ENCODE measurements at places on chromosomes 12 and 14. TPM values are rescaled to one million over a fixed set of nuclear protein-coding genes. Genes with fewer than 3 reads are reported as not detected.

The PPP1R13B gene
- total RNA-seq = 8.6 TPM

- peak; percentile 85 for DNase-seq
These were observed 40.0 kb upstream of the PNMA1 start for GRCh38 chr14:73753887-73754795.

DNA sequence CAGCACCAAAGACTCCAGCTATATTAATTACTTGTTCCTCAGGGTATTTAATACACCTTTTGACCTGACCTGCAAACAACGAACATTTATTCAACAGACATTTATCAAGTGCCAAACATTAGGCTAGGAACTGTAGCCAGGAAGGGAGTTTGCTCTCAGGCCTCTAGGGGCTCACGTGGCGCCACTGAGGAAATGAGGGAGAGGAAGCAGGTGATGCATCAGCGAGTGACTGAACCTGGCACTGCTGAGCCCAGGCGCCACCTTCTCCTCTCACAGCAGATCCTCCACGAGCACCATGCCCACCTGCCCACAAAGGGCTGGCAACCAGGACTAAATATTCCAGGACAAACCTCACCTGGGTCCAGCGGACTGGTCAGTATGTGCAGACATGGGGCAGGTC, 50.2 kb downstream of the SETD3 start:
- DNase-seq = no peak

DNA sequence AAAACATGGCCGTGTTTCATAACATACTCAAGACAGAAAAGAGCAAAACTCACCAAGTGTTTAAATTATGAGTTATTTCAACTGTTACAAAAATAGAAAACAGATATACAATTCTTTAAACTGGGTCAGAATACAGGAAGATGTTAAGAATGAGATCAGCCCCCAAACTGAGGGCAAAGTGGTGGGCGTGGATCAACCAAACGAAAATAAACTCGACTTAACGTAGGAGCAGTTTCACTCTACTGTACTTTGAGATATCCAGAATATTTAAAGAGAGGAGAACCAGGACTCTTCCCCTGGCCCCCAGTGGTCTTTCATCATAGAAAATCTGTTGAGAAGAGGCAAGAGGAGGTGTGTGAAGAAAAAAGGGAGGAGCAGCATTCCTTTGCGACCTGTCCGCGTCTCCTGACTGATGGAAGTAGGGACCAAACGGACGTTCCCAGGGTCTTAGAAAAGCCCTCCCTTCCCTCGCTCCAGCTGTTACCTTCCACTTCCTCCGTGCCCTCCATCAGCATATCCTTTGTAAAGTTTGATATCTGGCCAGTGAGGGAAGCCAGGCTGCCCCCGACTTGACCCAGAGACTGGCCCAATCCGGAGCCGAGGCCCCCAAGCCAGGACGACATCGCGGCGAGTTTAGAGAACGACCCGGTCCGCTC, 668 bp downstream of the TRIP11 start:
- DNase-seq = no peak

- no peak for DNase-seq
These were observed 22.1 kb downstream of the PRKAB1 start for GRCh38 chr12:119689935-119690500.

DNA sequence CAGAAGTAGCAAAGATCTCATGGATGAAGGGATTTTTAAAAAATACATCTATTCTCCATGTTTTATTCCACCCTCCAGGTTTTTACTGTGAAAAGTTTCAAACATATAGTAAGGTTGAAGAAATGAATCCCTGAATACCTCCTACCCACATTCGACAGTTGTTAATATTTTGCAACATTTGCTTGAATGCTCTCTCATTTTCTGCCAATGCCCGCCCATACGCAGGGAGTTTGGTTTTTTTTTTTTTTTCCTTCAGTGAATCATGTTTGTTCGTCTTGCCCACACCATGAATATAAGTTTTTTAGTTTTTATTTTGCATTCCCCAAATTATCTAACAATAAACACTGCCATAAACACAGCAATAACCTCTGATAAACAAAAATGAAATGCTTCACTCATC, 82.9 kb downstream of the MAP1LC3B2 start:
- DNase-seq = no peak

DNA sequence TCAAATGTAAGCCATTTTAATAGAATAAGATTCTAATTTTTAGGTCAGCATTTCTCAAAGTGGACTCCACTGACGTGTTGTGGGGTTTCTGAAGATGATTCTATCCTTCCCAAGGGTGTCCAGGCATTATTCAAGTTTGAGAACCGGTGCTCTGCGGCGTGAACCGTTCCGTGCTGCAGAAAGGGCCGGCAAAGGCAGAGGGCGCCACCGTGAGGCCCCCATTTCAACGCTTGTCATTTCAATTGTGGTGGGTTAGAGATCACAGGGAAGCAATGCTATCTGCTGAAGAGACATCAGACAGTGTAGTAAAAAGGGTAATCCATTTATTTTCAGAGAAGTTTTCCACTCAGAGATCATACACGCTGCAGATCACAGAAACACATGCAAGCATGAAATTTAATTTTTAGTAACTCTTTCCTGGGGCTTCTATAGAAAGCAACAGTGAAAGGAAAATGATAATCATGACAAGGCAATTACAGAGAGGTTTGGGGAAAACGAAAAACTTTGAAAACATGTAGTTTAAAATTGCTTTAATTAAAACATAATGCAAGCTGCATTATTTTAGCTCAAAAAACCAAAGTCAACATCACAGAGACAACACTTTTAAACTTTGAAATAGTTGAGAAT, 201.7 kb downstream of the EXOC5 start:
- DNase-seq = peak; percentile 74

- no peak for DNase-seq
These were observed 316.0 kb downstream of the RAD51B start for GRCh38 chr14:68135566-68135965.

The SAMD15 gene
- 0.28 TPM for total RNA-seq

DNA sequence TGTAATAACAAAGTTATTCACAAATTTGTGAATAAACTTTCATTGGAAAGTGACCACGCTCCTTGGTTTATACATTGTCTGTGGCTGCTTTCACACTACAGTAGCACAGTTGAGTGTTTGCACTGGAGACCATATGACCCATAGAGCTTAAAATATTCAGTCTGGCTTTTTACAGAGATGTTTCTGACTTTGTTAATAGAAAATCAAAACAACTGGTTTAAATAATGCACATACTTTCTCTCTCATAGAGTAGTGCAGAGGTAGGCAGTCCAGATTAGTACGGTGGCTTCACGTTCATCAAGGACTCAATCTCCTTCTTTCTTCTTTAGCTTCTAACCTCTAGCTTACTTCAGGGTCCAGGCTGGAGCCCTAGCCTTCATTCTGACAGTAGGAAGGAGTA, 36.2 kb downstream of the PSEN1 start:
- no peak for DNase-seq

GRCh38 chr12:20822415-20822814, 11.9 kb downstream of the SLCO1B3 start:
- DNase-seq = no peak

The INHBC gene
- total RNA-seq = not detected

DNA sequence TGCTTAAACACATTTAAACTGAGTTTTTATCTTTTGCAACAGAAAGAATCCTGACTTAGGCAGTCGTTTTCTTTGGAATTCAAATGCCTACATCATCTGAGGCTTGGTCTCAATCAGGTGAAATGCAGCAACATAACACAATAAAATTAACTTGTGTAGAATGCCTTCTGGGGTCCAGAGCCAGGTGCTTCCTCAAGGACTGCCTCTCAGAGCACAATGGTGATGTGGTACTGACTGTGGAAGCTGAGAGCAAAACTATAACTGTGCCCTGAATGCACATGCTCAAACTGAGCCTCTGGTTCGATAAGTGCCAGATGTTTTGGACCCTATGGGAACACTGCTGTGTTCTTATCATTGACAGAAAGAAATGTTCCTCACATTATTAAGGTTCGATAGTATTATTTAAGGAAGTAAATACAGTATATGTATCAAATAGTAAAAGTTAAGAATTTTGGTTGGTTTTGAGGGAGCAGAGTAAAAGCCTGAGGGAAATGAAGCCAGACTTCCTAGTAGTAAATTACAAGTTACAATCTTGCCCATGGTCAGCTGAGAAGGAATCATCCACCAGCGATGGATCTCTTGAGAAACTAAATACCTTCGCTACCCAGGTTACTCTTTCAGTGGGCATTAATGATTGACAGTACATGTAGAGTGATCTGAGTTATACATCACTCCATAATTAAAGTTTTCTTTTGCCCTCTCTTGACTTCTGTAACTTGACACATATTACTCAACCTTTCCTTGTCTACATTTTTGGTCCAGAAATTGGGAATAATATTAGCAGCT, 122.9 kb upstream of the ATP2B1 start:
- no peak for DNase-seq

Data from activated CD4-positive, alpha-beta T cell treated with anti-CD3 and anti-CD28 coated beads, Interleukin-2, amount 10 ng/mL, durations not matched to agents 24 days and 14 days (primary cell).